Activated T-cell treated with anti-CD3 and anti-CD28 coated beads for 48 hours (primary cell): ENCODE measurements at places on chromosomes 3 and 15.

GRCh38 chr15:68797191-68797590 is 23.5 kb downstream of the ANP32A start:
- no peak for DNase-seq

- DNase-seq: no peak
These were observed 4.3 kb upstream of the RHCG start for GRCh38 chr15:89500397-89501270.

GRCh38 chr3:182036382-182036781 is 324.7 kb downstream of the SOX2 start:
- no peak for DNase-seq

- no peak for DNase-seq
These were observed 292.4 kb downstream of the PDCD6IP start for GRCh38 chr3:34090876-34091275.

GRCh38 chr3:195892105-195893043 is 16.0 kb downstream of the TNK2 start:
- no peak for DNase-seq

DNA sequence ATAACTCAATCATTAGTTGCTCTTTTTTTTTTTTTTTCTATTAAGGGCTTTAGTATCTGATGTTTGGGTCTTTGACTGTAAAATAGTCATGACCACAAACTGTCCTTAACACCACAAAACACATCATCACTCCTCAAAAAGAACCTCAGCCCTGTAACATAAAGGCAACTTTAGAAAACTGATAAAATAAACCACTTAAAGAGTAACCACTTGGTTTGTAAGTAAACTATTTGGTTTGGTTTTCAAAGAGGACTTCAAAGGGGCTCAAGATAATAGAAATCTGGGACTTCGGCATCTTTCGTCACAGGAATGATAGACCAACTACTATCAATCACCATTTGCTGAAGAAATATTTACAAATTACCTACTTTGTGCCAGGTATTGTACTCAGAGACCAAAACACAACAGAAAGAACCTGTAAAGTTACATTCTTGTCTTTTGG is 167.8 kb downstream of the FOXP1 start:
- DNase-seq: no peak
